ENCODE measurements at places on chromosomes 4 and X.

DNA sequence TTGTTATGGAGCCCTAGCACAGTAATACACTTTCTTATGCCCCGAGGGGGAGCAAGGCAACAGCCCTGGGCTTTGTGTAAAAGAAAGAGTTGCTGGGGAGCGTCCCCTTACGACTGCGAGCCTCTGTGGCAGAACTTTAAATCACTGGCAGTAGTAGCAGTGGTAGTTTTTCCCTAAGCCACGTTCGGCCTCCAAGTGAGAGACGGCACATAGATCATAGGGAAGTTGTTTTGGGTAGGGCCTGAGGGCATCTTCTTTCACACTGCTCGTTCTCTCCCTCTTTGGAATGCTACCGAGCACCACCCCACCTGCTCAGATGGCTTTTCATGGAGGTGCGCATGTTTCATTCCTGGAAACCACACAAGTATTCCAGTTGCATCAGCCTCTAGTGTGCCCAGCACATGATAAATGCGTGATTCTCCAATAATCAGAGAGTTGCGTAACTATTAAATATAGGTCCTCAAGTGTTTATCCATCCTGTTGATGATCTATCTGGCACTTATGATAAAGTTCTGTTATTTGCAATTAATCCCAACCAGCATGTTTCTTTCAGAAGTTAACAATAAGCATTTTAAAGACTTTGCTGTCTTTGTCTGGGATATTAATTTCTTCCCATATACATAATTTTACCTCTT is 7.0 kb upstream of the SYNPO2 start:
- DNase-seq = no peak

DNA sequence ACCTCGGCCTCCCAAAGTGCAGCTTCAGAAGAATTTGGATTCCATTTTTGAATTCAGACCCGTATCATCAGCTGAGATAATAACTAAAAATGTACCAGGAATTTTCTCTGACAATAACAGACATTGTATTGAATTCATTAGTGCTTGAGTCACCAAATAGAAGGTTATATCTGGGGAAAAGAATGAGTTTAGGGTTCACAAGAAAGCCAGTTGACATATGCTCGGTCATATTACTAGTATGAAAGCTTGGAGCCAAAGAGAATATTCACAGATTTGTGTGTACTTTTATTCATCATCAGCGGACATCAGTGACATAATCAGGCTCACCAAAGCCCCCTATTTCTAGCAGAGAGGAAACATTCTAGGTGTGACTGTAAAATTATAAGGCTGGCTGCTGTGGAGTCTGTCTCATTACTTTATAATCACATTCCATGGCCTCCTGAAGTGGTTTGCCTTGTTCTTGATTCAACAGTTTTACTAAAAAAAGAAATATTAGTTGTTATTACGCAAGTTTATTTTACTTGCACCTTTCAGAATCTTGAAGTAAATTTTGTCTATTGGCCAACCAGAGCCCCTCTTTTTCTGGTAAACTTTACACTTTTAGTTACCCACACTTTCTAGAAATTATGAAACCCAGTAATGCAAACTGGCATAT is 14.6 kb upstream of the DCTD start:
- DNase-seq = no peak

- DNase-seq = no peak
Measured at GRCh38 chrX:39773923-39774773, 323.6 kb downstream of the BCOR start.

DNA sequence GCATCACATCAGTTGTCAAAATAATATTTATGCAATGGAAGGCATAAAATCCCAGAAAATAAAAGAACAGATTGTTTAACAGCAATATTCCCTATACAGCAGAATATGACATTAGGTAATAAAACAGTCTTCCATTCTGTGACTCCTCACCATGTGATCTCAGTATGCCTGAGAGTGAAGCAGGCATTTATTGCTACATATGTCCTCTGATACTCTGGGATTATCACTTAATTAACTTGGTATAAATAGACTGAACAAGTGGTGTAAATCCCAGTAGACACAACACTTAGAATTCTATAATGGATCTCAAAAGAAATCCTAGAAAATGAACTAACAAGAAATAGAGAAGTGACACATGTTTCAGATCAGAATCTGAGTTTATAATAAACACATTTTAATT is 841.3 kb downstream of the PDHA2 start:
- DNase-seq = no peak

DNA sequence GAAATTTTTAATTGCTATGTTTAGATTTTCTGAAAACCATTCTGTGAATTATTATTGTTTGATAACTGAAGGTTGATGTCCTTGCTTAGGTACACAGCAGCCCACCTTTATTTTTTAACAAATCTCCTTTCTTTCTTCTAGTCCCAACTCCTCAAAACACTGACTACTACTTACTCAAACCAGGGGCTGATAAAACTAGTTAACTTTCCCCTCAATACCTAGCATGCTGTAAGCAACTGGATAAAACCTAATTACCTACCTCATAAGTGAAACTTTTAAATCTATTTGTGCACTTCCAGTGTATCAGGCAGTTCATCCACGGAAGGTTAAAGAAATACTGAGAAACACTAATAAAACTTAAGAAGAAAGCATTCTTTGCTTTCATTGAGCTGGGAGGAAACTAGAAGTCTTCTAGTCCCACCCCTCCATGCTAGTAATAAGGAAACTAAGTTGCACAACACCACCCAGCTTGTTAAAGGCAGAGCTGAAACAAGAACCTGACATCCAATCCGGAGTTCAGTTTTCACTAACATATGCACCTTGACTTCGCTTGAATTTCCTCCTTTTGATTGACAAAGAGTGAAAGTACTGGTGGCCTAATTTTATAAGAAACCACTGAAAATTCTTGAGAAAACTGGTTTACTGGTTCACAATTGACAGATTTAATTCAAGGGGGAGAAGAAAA is 180.2 kb upstream of the TET2 start:
- DNase-seq = no peak

DNA sequence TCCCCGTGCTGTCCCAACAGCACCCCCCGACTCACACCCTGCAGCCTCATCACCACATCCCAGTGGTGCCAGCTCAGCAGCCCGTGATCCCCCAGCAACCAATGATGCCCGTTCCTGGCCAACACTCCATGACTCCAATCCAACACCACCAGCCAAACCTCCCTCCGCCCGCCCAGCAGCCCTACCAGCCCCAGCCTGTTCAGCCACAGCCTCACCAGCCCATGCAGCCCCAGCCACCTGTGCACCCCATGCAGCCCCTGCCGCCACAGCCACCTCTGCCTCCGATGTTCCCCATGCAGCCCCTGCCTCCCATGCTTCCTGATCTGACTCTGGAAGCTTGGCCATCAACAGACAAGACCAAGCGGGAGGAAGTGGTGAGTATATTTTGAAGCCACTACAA is 5.4 kb downstream of the AMELX start:
- DNase-seq = no peak

DNA sequence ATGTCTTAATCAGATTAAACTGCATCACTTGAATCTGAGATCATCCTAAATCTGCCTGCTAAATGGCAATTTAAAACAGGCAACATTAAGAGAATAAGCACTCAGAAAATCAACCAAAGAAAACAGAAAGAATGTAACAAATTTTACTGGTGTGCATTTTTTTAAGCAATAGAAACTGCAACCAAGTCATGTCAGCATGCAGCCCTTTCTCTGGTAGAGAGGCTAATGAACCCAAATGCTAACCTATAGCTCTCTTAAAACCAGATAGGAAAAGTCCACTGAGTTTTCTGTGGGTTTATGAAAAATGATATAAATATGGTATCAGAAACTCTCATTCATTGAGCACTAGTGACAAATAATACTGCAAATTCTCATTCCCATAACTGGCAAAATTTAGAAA is 35.6 kb downstream of the COL25A1 start:
- DNase-seq = no peak

- DNase-seq = no peak
Measured at GRCh38 chr4:5891563-5892322, 1.1 kb downstream of the CRMP1 start.

DNA sequence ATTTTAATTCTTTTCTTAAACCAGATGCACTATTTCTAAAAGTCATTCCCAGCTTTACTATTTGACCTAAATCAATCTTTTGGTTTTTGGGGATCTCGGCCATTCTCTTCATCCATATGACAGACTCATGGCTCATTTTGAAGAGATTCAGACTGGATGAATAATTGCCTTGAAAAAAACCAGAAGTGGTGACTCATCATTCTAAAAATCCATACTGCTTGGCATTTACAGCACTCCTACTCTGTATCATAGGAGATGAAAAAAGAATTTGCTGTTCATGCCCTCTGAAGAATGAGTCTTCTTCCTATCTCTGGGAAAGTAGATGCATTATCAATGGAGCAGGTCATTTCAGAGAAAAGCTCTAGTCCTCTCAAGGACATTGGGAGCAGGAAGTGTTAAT is 220.5 kb upstream of the RPS6KA3 start:
- no peak for DNase-seq

DNA sequence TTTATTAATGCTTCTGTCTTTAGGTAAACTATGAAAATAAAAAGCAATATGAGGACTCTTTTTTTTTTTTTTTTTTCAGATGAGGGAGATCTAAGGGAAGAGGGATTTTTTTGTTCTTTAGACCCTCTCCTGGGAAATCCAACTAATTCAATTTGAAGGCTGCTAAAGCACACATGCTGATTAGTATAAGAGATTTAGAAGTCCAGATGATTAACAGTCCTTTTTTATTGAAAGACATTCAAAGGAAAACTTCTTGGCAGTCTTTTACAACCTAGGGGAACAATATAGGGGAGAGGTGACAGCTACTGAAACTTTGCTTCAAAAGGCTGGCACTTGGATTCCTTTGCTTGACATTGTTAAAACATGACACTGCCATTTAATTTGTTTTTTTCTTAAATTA is 602.5 kb downstream of the RAPGEF2 start:
- no peak for DNase-seq

GRCh38 chr4:2321279-2322196 is 59.6 kb upstream of the MXD4 start:
- DNase-seq = no peak

- no peak for DNase-seq
Measured at GRCh38 chr4:20552004-20552403, 148.3 kb upstream of the PACRGL start.

- DNase-seq = no peak
Measured at GRCh38 chrX:63661676-63662075, 123.3 kb downstream of the ARHGEF9 start.

DNA sequence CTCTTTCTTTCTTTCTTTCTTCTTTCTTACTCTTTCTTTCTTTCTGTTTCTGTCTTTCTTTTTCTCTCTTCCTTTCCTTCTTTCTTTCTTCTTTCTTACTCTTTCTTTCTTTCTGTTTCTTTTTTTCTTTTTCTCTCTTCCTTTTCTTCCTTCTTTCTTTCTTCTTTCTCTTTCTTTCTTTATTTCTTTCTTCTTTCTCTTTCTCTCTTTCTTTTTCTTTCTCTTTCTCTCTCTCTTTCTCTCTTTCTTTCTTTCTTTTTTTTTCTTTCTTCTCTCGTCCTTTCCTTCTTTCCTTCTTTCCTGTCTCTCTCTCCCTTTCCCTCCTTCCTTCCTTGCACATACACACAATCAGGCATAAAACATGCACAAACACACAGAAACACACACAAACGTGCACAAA is 79.3 kb upstream of the SHOX start:
- no peak for DNase-seq

DNA sequence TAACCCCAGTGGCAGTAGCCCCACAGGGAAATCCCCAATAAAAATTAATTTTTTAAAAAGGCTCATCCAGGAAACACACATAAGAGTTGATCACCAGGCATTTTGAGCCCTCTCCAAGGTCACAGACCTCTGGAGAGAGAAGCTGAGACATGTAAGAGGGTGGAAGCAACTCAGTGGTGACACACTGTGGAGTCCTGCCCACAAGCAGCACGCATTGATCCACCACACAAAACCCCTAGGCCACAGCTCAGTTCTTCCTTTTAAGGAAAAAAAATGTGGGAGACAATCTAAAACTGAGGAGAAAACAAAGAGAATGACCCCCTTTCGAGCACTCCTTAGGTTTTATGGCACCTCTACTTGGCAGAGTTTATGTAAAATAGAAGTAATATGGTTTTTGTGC is 71.7 kb upstream of the S100G start:
- DNase-seq = no peak

- no peak for DNase-seq
Measured at GRCh38 chr4:27267339-27267969, 406.8 kb downstream of the STIM2 start.

GRCh38 chr4:7569810-7570783 is 135.4 kb upstream of the PSAPL1 start:
- DNase-seq = no peak

GRCh38 chr4:185657699-185658098 is 122.4 kb upstream of the PDLIM3 start:
- DNase-seq = no peak

DNA sequence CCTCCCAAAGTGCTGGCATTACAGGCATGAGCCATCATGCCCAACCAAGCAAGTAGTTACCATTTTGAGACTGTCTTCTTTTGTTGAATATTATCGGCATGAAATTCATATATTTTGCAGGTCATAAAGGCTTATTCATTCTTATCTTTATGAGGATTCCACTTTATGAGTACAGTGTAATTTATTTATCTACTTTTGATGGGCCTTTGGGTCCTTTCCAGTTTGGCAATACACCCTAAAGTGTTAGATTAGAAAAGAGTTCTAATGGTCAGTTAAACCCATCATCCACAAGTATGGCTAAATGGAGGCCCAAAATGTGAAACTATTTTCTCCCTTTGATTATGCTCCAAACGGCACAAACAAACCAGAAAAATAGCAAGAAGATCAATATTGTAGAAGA is 10.9 kb upstream of the ABCG2 start:
- no peak for DNase-seq

- DNase-seq = no peak
Measured at GRCh38 chrX:151226941-151227340, 50.6 kb downstream of the GPR50 start.

GRCh38 chr4:18192901-18193300 is 171.3 kb upstream of the LCORL start:
- no peak for DNase-seq

DNA sequence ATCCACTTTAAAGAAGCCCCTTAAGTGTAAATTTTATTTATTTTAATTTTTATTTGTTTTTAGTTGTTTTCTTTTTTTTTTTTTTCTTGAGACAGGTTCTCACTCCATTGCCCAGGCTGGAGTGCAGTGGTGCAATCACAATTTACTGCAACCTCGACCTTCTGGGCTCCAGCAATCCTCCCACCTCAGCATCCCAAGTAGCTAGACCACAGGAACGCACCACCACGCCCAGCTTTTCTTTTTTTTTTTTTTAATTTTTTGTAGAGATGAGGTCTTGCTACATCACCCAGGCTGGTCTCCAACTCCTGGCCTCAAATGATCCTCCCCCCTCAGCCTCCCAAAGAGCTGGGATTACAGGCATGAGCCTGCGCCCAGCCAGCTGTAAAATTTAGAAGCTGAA is 6.0 kb downstream of the SAT1 start:
- no peak for DNase-seq
